Fibroblast of upper back skin (primary cell): ENCODE measurements at places on chromosomes 7 and 10.

DNA sequence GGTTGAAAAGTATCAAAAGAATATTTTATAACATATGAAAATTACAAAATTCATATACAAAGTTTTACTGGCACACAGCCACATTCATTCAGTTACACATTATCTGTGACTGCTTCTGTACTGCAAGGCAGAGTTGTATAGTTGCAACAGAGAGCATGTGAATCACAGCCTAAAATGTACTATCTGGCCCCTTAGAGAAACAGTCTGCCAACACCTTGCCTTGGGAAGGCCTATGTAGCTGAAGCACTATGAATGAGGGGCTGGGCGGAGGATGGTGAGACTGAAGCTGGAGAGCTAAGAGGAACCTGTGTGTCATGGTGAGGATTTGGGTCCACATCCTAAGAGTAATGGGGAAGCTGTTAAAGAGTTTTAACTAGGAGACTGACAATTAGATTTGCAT, 35.7 kb downstream of the PDZD8 start:
- DNase-seq: peak; percentile 49

- peak; percentile 6 for DNase-seq
These were observed 5.1 kb downstream of the AKR1B15 start for GRCh38 chr7:134553976-134554375.

DNA sequence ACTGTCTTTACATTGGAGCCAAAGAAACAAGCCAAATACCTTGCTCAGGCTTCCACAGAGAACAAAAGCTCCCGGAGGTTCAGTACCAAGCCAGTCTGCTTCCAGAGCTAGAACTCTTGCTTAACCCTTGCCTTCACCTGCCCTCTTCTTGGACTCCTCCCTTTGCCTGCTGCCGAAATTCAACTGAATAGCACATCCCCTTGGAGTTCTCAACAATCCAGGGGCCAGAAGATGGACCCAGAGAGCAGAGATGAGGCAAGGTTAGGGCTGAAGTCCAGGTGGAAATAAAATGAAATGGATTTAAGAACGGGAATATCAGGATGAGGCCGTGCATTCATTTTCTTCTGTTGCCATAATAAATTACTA, 876 bp upstream of the PIK3AP1 start:
- no peak for DNase-seq

- DNase-seq: no peak
These were observed 208.6 kb upstream of the NPY start for GRCh38 chr7:24075426-24075810.

- DNase-seq: no peak
These were observed 152.0 kb downstream of the HDAC9 start for GRCh38 chr7:18647582-18647981.

- peak; percentile 47 for DNase-seq
These were observed 56.3 kb downstream of the CACUL1 start for GRCh38 chr10:118698421-118698820.

DNA sequence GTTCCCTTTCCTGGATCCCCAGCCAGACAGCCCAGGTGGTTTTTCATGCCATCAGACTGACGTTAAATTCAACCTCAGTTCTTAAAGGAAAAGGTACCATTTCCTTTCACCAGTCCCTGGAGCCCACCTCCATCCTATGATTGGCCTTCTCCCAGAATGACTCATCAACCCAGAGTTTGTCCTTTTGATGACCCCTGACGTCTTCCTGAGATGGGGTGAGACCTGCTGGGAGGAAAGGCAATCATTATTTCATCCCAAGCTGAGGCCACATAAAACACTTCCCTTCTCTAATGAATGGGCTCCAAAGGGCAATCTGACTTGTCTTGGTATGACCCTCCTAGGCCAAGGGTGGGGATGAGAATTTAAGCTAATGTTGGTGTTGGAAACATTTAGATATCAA, 750.7 kb downstream of the SUGCT start:
- DNase-seq: peak; percentile 53

DNA sequence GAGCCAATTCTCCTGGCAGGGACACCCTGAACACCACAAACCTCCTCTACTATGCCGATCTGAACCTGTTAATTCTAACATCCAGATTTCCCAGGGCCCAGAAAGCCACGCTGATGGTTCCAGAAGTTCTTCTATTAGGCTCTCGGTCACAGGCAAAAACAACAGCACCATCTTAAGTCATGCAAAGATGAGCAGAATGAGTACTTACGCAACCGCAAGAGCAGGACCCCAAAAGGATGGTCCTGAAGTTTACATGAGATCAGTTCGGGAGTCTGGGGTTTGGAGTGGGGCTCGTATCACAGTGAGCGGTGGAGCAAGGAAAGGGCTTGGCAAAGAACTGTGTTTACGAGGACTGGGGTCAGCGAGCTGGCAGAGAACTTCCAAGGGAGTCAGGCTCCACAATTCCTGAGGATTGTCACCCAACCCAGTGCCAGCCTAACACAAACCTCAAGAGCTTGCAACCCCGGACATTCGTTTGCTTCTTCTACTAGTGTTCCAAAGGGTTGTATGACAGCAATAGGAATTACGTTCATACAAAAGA, 532.6 kb downstream of the TNS3 start:
- DNase-seq: no peak

GRCh38 chr7:32073533-32073932, 3.3 kb upstream of the PDE1C start:
- no peak for DNase-seq
